Left ventricle myocardium inferior (tissue), 1 donor: ENCODE measurements at places on chromosomes 11 and 22. TPM values are rescaled to one million over a fixed set of nuclear protein-coding genes. Genes with fewer than 3 reads are reported as not detected.

GRCh38 chr11:79121351-79121750, 319.5 kb downstream of the TENM4 start:
- no peaks in the 10 kb centered on the region for H3K27me3 ChIP-seq
- H3K36me3 ChIP-seq = no peaks in the 10 kb centered on the region
- H3K4me3 ChIP-seq = no peak overlapping the region
- no peak for DNase-seq
- H3K27ac ChIP-seq = no peak overlapping the region

MB gene
- 16,708 TPM for total RNA-seq

GRCh38 chr22:23193196-23193827, 13.0 kb downstream of the BCR start:
- H3K27ac ChIP-seq = no peak overlapping the region
- no peak overlapping the region for H3K4me3 ChIP-seq
- peaks cover 64% of the 10 kb centered on the region for H3K4me1 ChIP-seq
- no peak for DNase-seq
- no peaks in the 10 kb centered on the region for H3K36me3 ChIP-seq

GRCh38 chr11:39992551-39992950, 1466.9 kb downstream of the LRRC4C start:
- no peak for DNase-seq
- H3K27ac ChIP-seq = no peak overlapping the region
- no peaks in the 10 kb centered on the region for H3K4me1 ChIP-seq
- no peaks in the 10 kb centered on the region for H3K27me3 ChIP-seq
- H3K36me3 ChIP-seq = no peaks in the 10 kb centered on the region
- H3K4me3 ChIP-seq = no peak overlapping the region

MIOX gene
- not detected for total RNA-seq

SYT7 gene
- total RNA-seq = 18.9 TPM

ALDH3B2 gene
- total RNA-seq = not detected

DNA sequence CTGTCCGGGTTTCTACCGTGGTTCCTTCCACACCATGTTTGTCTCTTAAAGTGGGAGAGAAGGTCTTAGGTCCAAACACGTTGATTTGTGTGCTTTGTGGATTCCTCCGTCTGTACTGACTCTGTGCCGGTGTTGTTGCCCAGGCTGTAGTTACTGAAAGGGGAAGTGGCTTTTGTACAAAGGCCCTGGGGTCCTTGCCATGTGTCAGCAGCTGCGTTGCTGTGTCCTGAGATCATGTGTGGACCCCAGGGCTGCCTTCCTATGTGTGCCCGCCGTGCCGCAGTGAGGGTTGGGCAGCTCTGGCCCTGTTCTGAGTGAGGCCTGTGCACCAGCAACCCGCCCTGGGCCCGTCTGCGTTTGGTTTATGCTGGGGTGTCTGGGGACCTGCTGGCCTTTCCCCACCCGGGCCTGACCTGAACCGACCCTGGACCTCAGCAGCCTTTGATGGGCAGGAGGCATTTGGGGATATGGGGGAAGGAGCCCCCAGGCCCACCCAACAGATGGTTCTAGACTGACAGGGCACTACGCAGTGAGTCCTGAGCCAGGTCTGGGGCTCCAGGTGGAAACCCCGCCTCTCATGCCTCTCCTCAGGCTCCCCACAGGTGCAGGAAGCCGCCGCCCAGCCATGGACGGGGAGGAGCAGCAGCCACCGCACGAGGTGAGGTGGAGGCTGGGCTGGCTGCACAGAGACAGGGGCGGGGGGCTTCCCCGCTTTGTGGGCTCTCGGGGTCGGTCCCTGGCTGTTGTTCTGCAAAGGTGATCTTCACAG, 6.9 kb downstream of the TRABD start:
- no peak overlapping the region for H3K27ac ChIP-seq
- peaks cover 36% of the 10 kb centered on the region for H3K4me1 ChIP-seq
- H3K4me3 ChIP-seq = no peak overlapping the region
- no peaks in the 10 kb centered on the region for H3K27me3 ChIP-seq

DNA sequence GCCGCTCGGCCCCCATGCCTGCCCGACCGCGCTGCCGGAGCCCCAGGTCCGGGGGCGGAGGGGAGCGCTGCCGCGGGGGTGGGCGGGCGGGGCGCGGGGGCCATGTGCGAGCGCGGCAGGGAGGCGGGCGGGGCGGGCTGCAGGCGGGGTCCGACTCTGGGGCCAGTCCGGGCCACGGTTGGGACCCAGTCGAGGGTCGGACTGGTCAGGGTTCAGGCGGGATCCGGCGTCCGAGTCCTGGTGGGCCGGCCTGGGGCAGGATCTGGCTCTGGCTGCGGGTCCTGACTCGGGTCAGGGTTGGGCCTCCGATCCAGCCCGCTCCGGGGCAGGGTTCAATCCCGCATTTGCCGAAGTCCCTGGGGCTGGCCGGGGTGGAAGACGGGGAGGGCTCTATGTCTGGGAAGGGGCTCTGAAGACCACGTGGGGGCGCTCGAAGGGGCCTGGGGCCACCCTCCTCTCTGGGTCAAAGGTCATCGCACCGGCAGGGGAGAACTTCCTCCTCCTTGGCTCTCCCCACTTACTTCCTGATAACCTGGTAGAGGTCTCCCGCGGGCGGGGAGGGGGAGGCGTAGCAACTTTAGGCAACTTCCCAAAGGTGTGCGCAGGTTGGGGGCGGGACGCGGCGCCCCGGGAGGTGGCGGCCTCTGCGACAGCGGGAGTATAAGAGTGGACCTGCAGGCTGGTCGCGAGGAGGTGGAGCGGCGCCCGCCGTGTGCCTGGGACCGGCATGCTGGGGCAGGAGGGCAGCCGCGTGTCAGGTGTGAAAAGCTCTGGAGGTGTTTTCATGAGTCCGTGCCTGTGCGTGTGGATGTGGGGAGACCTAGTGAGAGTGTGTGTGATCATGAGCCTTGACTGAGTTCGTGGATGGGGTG, 603 bp downstream of the ESRRA start:
- H3K4me3 ChIP-seq = peak overlapping the region; percentile 77
- peak; percentile 70 for DNase-seq
- H3K27me3 ChIP-seq = no peaks in the 10 kb centered on the region
- peak overlapping the region; percentile 99 for H3K27ac ChIP-seq
- peaks cover 48% of the 10 kb centered on the region for H3K4me1 ChIP-seq

RIMBP3B gene
- not detected for total RNA-seq

DNA sequence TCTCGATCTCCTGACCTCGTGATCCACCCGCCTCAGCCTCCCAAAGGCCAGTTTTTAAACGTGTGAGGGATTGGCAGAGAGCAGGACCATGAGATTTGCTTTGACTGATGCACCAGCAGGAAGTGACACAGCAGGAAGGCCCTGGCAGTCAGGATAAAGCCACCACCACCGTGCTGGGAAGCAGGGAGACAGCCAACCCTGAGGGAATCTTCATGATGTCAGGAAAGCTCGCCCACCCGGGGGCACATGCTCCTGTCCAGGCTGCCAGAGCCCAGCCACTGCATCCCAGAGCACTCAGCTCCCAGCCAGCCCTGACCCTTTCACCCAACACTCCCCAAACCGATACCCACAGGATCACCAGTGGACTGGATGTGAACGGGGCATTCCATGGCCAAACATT, 6.1 kb downstream of the TUBGCP6 start:
- H3K4me1 ChIP-seq = peaks cover 33% of the 10 kb centered on the region
- no peak for DNase-seq

TREH gene
- not detected for total RNA-seq

BSCL2 gene
- total RNA-seq = 18.4 TPM

DNA sequence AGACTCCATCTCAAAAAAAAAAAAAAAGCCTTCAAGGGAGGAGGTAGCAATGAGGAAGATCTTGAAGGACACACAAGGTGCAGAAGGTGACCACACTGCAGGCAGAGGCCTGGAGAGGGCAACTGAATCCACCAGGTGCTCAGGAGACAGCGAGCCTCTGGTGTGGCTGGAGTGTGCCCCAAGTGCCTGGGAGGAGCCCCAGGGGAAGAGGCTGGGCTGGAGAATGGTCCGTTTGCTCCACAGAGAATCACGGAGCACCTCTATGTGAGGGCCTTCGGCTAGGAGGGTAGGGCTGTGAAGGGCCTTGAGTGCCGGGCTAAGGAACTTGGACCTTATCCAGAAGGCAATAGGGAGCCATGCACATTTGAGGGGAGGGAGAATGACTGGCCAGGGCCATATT, 50.3 kb downstream of the ARRB1 start:
- H3K27me3 ChIP-seq = no peaks in the 10 kb centered on the region
- no peaks in the 10 kb centered on the region for H3K36me3 ChIP-seq
- DNase-seq = no peak
- peak overlapping the region; percentile 76 for H3K27ac ChIP-seq

DNA sequence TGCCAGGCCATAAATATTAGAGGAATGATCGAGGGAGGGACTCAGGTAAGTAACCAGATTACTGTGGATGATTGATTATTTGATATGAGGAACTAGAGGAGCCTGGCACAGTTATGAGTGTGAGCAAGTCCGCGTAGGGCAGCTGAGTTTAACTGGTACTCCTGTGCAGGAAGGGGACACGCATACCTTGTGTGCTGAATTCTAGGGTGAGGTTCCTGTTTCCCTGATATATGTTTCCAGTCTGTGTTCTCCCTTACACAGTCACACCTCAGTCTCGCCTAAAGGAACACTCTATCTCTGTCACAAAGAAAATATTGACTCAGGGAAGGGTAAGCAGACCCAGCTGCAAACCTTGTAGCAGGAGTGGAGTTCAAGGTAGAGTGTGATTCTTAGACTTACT, 17.4 kb downstream of the SGSM3 start:
- no peak overlapping the region for H3K4me3 ChIP-seq
- H3K27ac ChIP-seq = no peak overlapping the region
- no peak for DNase-seq
- no peaks in the 10 kb centered on the region for H3K36me3 ChIP-seq
- no peaks in the 10 kb centered on the region for H3K27me3 ChIP-seq
- H3K4me1 ChIP-seq = peaks cover 26% of the 10 kb centered on the region

C11orf65 gene
- 0.36 TPM for total RNA-seq

GRCh38 chr22:29641700-29642330, 38.4 kb downstream of the NF2 start:
- H3K27ac ChIP-seq = no peak overlapping the region
- no peaks in the 10 kb centered on the region for H3K27me3 ChIP-seq
- H3K4me3 ChIP-seq = no peak overlapping the region
- no peak for DNase-seq
- peaks cover 51% of the 10 kb centered on the region for H3K36me3 ChIP-seq
- H3K4me1 ChIP-seq = no peaks in the 10 kb centered on the region

DNA sequence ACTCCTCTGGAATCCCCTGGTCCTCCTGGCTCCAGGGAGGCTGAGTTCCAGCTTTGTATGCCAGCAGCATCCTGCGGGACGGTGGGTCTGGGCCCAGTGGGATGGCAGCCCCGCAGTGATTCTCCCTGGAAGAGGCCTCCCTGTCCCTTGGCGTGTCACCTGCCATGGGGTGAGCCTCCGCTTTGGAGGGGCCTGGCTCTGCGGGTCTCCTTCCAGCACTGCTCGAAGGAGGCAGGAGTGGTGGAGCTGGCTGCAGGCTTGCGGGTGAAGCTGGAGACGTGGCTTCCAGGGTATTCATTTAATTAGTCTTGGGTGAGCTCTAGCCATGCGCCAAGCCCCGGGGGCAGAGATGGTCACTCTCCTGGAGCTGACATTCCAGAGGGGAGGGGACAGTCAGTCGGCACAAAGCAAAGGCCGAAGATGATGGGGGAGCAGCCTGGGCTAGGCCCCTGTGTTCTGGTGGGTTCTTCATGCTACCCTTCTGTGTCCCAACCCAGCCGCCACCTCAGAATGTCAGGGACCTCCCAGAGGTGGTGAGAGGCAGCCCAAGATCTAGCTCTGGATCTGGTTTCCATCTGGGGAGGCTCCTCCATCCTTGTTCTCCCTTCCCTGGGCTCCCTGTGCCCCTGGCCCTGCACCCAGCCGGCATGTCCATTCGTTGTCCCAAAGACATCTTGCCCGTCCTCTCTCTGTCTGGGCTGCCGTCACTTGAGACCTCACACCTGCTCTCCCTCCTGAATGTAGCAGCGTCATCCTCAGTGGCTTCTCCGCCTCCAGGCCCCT, 1332.5 kb downstream of the BRD1 start:
- no peak for DNase-seq
- H3K27ac ChIP-seq = no peak overlapping the region
- peaks cover 83% of the 10 kb centered on the region for H3K27me3 ChIP-seq
- no peak overlapping the region for H3K4me3 ChIP-seq

- DNase-seq = no peak
- H3K27ac ChIP-seq = no peak overlapping the region
- no peak overlapping the region for H3K4me3 ChIP-seq
- H3K36me3 ChIP-seq = no peaks in the 10 kb centered on the region
- H3K4me1 ChIP-seq = no peaks in the 10 kb centered on the region
Measured at GRCh38 chr22:44383064-44383575, 70.4 kb upstream of the SHISAL1 start.

- no peaks in the 10 kb centered on the region for H3K4me1 ChIP-seq
- no peak overlapping the region for H3K27ac ChIP-seq
- H3K4me3 ChIP-seq = no peak overlapping the region
Measured at GRCh38 chr11:23211221-23211620, 350.9 kb upstream of the CCDC179 start.

PDGFD gene
- total RNA-seq = 10.9 TPM
